ENCODE measurements at places on chromosomes 3 and 15.

- no peak for DNase-seq
Measured at GRCh38 chr3:31408720-31409119, 124.0 kb upstream of the STT3B start.

DNA sequence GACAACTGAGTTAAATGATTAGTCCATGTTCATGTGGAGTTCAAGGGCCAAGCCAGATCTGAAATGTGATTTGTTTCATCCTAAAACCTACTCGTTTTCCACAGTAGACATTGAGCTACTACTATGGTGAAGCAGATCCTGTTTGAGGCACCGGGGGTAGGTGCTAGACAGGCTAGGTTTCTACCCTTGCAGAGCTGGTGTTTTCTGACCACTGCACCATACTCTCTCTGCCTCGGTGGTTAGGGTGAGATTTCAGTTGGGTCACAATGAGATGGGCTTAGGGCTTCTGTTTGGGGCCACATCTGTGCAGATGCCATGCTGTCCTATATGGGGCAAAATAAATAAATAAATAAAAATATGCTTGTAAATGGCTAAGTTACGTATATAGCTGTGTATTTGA, 99.3 kb downstream of the OXNAD1 start:
- no peak for DNase-seq

DNA sequence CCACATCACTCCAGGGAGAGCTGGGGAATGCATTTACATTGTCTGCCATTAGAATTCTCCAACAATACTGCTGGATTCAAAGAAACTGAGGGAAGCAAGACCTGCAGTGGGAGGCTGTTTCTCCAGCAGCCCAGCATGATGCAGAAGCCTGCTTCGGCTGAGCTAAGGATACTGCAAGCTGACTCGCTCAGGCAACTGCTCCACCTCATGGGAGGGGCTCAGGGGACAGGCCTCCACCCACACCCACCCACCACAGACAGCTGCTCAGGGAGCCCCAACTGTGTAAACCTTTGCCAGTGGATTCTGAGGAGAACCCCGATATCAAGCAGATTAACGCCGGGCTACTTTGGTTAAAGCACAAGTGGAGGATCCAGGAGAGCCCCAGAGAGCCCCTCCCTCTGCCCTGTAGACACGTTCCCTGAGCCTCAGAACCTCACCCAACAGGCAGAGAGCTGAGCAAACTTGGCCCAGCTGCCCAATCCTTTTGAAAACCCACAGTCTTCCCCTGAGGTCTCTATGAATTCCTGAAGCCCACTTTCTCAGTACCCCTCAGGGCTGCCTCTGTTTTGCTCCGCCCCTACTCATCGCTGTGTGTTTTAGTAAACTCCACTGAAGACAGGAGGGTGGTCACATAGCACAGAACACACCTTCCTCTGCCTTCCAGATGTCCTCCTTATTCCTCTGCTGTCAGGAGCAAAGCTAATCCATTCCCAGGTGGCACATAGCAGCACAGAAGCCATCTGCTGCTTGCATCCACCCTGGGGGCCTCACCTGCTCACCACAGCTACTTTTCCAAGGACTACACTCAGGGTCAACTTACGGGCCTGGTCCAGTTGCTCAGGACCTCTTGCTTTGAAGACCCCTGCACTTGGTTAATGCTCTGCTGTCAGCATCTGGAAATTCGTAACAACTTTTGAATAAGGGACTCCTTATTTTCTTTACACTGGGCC, 269.0 kb downstream of the ABHD5 start:
- DNase-seq = no peak

DNA sequence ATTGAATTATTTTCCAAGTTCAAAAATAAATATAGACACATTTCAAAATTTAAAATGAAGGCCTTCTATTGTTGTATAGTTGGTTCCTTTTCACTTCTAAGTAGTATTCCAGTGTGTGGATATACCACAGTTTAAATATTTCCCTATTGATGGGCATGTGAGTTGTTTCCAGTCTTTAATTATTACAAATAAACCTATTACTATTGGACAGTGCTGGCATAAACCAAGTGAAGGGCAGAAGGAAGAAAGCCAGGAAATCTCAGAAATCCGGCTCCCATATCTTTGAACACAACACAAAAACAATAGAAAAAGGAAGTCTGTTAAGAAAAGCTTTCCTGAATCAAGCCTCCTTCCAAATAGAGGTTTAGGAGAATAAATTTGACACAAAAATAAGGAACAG, 26.1 kb downstream of the GOLGB1 start:
- DNase-seq = no peak
